Fibroblast of lung (primary cell): ENCODE measurements at places on chromosomes 6 and 20. TPM values are rescaled to one million over a fixed set of nuclear protein-coding genes. Genes with fewer than 3 reads are reported as not detected.

The PNPLA1 gene
- total RNA-seq, result not detected in 2 replicates

The OPRM1 gene
- not detected in 2 replicates for total RNA-seq

DNA sequence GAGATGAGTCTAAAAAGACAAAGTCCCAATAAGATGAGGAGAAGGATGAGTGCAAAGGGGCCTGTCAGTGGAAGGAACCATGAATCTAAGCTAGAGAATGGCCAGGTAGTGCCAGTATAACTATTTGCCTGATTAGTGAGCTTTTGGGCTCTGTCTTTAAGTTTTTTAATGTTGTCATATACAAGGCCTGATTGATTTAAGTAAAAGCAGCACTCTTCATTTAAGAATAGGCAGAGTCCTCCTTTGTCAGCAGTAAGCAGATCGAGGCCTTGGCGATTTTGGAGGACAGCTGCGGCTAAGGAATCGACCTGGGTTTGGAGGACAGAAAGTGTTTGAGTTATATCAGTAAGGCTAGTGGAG, 753.4 kb upstream of the ADGRB3 start:
- H3K4me3 ChIP-seq, result no peak overlapping the region
- H3K27me3 ChIP-seq, result no peaks in the 10 kb centered on the region
- DNase-seq, result no peak
- no peaks in the 10 kb centered on the region for H3K36me3 ChIP-seq

GRCh38 chr6:46539866-46540265, 48.6 kb upstream of the RCAN2 start:
- H3K4me1 ChIP-seq, result no peaks in the 10 kb centered on the region
- H3K27ac ChIP-seq, result no peak overlapping the region
- no peak for DNase-seq
- H3K4me3 ChIP-seq, result no peak overlapping the region
- H3K36me3 ChIP-seq, result no peaks in the 10 kb centered on the region
- H3K27me3 ChIP-seq, result no peaks in the 10 kb centered on the region

DNA sequence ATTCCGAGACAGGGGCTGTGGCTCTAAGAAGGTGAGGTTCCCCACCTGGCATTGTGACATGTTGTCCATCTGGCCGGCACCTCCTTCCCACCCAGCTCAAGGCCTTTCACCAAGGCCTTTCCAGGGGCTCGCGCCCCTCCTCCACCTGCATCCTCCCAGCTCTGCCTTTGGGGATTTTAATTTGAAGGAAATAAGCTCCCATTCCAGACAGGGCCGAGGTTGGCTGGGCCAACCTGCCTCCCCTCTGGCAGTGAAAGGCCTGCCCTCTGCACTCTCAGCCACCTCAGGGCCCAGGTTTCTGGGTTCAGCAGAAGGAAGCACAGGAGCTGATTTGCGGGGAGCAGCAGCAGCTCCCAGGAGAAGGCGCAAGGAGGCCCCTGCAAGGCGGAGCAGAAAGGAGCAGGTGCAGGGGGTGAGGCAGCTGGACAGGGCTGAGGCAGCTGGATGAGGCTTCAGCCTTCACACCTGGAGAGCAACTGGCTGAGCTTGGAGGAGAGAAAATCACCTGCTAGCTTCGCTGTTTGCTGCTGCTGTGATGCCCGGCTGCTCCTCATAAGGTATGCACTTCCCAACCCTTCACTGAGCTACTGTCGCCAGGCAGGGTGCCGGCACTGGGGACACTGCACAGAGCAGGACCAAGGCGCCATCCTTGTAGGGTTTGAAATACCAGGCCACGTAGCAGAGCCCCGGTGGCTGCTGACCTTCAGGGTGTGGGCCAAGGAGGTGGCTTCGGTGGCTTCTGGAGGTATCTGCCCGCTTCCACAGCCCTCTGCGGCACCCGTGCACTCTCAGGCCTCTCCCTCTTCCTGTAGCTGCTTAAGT, 147.0 kb downstream of the SYNDIG1 start:
- H3K27me3 ChIP-seq, result peaks cover 9% of the 10 kb centered on the region
- no peak overlapping the region for H3K4me3 ChIP-seq
- H3K27ac ChIP-seq, result no peak overlapping the region
- H3K4me1 ChIP-seq, result no peaks in the 10 kb centered on the region
- no peaks in the 10 kb centered on the region for H3K36me3 ChIP-seq

The TRIM15 gene
- total RNA-seq, result not detected in 2 replicates

The SLC17A3 gene
- not detected in 2 replicates for total RNA-seq

DNA sequence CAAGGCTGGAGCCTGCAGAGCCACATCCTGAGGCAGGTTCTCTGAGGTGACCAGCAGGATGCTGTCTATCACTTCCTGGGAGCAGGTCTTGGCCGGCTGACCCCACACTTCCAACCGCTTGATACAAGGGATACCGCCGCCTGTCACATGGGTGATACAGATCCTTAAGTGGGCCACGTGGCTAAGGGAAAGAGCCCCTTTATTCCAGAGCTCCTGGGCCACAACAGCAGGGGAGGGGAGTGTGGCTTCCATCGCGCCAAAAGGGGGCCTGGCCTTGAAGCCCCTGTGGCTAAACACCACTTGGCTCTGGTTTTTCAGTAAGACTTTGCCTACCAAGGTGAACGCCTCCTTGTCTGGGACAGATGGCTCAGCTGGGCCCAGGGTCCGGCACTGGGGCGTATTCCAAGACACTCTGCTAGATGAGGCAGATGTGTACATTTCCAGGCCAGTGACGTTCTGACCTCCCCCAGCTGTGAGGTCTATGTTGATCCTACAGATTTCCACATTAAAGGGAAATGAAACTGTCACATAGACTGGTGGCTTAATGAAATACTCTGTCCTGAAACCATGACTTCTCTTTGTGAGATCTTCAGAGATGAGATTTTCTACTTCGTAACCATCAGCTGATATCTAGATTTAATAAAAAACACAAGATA, 37.6 kb upstream of the AVP start:
- H3K27ac ChIP-seq, result no peak overlapping the region
- DNase-seq, result no peak
- H3K36me3 ChIP-seq, result peaks cover 10% of the 10 kb centered on the region
- H3K4me1 ChIP-seq, result no peaks in the 10 kb centered on the region
- H3K4me3 ChIP-seq, result no peak overlapping the region

DNA sequence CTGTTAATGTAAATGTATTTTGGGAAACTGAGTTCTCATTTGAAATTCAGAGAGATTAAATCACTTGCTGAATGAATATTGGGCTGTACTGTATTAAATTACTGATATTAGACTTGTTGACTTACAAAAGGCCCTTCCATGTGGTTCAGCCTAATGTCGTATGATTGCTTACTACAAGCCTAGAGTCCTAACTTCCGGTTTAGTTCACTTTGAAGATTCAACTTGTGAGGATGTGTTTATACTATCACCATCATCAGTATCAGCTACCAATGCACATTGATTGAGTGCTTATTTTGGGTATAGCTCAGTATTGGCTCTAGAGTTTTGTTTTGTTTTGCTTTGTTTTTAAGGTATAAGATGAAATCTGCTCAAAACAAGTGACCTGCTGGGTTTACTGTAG, 48.3 kb downstream of the FAM217A start:
- no peak overlapping the region for H3K27ac ChIP-seq
- no peaks in the 10 kb centered on the region for H3K36me3 ChIP-seq
- no peaks in the 10 kb centered on the region for H3K4me1 ChIP-seq
- no peak for DNase-seq
- no peaks in the 10 kb centered on the region for H3K27me3 ChIP-seq

DNA sequence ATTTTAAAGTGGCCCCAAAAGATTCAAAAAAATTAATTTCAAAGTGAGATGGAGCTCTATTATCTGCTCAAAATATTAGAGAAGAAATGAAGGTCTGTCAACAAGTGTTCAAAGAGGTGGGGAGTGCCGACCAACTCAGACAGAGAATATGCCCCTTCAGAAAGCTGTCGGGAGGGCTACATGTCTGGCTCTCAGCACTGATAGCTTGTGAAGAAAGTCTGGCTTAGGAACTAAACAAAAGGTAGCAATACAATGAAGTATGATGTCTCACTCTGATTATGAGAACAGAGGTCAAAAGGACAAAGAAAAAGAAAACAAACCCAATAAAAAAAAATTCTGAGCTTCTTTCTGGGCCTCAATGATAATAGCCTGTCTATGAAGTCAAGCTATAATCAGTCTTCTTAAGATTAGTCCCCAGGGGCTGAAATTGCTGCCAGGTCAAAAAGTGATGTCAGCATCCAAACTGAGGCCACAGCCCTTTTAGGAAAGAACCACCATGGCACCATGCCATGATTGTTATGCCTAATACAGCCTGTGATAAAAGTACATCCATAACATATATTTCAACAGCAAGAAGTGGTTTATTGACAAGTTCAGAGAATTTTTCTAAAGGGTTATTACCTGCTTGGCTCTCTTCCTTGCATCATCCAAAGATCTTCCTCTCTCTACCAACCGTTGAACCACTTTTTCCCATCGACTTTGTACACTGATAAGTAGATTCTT, 150.9 kb downstream of the DST start:
- H3K27ac ChIP-seq, result no peak overlapping the region
- peaks cover 3% of the 10 kb centered on the region for H3K36me3 ChIP-seq
- H3K27me3 ChIP-seq, result no peaks in the 10 kb centered on the region
- no peak overlapping the region for H3K4me3 ChIP-seq

- H3K4me1 ChIP-seq, result no peaks in the 10 kb centered on the region
- H3K27me3 ChIP-seq, result no peaks in the 10 kb centered on the region
- H3K4me3 ChIP-seq, result no peak overlapping the region
- DNase-seq, result peak; percentile 54
These were observed 82.0 kb downstream of the SLC22A3 start for GRCh38 chr6:160430203-160430602.

- peaks cover 10% of the 10 kb centered on the region for H3K4me1 ChIP-seq
- no peak overlapping the region for H3K27ac ChIP-seq
- no peak overlapping the region for H3K4me3 ChIP-seq
- DNase-seq, result peak; percentile 31
- peaks cover 8% of the 10 kb centered on the region for H3K27me3 ChIP-seq
- no peaks in the 10 kb centered on the region for H3K36me3 ChIP-seq
These were observed 120.5 kb downstream of the RTN4IP1 start for GRCh38 chr6:106508834-106509233.

GRCh38 chr20:309841-310644, 12.7 kb downstream of the ZCCHC3 start:
- DNase-seq, result peak; percentile 100
- peak overlapping the region; percentile 97 for H3K27ac ChIP-seq
- H3K4me3 ChIP-seq, result peak overlapping the region; percentile 34
- H3K27me3 ChIP-seq, result no peaks in the 10 kb centered on the region
- H3K4me1 ChIP-seq, result peaks cover 11% of the 10 kb centered on the region

DNA sequence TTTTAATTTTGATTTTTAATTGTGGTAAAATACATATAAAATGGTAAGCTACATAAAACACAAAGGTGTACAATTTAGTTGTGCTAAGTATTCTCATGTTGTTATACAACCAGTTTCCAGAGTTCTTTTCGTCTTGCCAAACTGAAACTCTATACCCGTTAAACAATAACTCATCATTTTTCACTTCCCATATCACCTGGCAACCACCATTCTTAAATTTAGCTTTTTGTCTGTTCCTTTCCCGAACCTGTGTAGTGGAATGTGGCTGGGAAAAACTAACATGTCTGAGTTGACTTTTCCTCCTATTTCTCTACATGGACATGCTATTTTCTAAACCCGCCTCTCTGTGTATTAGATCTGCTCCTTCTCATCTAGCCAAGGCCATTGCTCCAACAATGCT, 27.6 kb downstream of the RPRD1B start:
- no peaks in the 10 kb centered on the region for H3K27me3 ChIP-seq
- no peak overlapping the region for H3K4me3 ChIP-seq
- no peaks in the 10 kb centered on the region for H3K4me1 ChIP-seq

DNA sequence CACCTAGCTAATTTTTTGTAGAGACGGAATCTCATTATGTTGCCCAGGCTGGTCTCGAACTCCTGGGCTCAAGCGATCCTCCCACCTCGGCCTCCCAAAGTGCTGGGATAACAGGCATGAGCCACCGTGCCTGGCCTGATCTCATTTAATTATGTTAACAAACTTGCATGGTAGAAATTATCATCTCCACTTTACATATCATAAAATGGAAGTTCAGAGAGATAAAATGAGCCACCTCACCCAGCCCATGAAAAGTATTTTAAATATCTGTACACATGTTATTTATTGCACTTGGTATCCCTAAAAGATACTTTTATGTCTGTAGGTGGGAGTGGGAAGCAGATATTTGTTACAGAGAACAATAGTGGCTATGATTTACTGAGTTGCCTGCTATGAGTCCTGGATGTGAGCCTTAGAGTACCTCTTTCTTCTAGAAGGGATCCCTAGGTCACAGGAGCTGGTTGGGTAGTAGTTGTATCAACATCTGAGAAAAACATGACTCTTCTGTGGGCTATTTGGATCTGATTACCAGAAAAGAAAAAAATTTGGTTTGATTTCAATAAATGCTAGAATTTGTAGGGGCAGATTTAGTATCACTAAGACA, 52.4 kb upstream of the EIF2S2 start:
- no peaks in the 10 kb centered on the region for H3K4me1 ChIP-seq
- peaks cover under 1% of the 10 kb centered on the region for H3K27me3 ChIP-seq
- no peak for DNase-seq
- no peaks in the 10 kb centered on the region for H3K36me3 ChIP-seq
- H3K4me3 ChIP-seq, result no peak overlapping the region
- no peak overlapping the region for H3K27ac ChIP-seq

- H3K36me3 ChIP-seq, result peaks cover 17% of the 10 kb centered on the region
- no peak overlapping the region for H3K4me3 ChIP-seq
- no peaks in the 10 kb centered on the region for H3K27me3 ChIP-seq
- peak overlapping the region; percentile 28 for H3K27ac ChIP-seq
These were observed 20.2 kb upstream of the NAA20 start for GRCh38 chr20:19996917-19997316.

- peaks cover 4% of the 10 kb centered on the region for H3K4me1 ChIP-seq
- DNase-seq, result no peak
- H3K4me3 ChIP-seq, result no peak overlapping the region
- no peaks in the 10 kb centered on the region for H3K36me3 ChIP-seq
- peaks cover 11% of the 10 kb centered on the region for H3K27me3 ChIP-seq
These were observed 1.0 kb upstream of the STMND1 start for GRCh38 chr6:17100806-17101205.

The LY6G6C gene
- total RNA-seq, result not detected in 2 replicates

The PDE7B gene
- 21.5 and 22.1 TPM in 2 replicates for total RNA-seq

DNA sequence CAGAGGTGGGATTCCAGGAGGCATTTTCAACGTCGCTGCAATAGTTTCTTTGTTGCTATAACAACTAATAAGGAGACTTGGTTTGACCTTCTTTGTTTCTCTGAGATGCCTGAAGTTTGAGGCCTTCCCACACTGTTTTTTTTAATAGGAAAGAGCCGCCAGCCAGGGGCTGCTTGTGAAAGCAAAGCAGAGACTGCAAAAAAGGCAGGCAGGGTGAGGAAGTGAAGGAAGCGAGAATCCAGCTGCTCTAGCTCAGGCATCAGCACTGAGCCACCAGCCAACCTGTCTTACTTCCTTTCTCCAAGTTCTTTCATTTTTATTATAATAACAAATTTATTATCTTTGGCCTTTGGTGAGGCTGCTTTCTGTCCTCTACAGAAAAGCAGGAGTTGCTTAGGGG, 179.1 kb downstream of the DOK5 start:
- no peak for DNase-seq
- no peak overlapping the region for H3K27ac ChIP-seq
- H3K4me3 ChIP-seq, result no peak overlapping the region
- H3K36me3 ChIP-seq, result no peaks in the 10 kb centered on the region

DNA sequence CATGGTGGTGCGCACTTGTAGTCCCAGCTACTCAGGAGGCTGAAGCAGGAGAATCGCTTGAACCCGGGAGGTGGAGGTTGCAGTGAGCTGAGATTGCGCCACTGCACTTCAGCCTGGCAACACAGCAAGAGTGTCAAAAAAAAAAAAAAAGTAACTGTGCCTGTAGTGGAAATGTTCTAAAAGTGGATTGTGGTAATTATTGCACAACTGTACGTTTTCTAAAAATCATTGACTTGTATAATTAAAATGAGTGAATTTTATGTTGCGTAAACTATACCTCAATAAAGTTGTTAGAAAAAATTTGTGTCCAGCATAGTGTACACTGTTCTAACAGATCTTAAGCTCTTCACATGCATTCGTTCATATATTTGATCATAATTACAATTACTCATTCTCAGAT, 5.5 kb downstream of the SEC23B start:
- H3K27ac ChIP-seq, result no peak overlapping the region
- no peak for DNase-seq
- no peak overlapping the region for H3K4me3 ChIP-seq
- no peaks in the 10 kb centered on the region for H3K4me1 ChIP-seq

The TP53RK gene
- total RNA-seq, result 19.5 TPM in 2 replicates

The CNPY3 gene
- total RNA-seq, result 23.9 and 30.4 TPM in 2 replicates
